Nephron progenitor cell (in vitro differentiated cells): ENCODE measurements at places on chromosomes 3 and 15.

GRCh38 chr15:98127586-98127985 lies 167.1 kb downstream of the ARRDC4 start:
- no peak for DNase-seq

GRCh38 chr3:138479438-138479863 lies 45.0 kb downstream of the ESYT3 start:
- DNase-seq, result peak; percentile 56

DNA sequence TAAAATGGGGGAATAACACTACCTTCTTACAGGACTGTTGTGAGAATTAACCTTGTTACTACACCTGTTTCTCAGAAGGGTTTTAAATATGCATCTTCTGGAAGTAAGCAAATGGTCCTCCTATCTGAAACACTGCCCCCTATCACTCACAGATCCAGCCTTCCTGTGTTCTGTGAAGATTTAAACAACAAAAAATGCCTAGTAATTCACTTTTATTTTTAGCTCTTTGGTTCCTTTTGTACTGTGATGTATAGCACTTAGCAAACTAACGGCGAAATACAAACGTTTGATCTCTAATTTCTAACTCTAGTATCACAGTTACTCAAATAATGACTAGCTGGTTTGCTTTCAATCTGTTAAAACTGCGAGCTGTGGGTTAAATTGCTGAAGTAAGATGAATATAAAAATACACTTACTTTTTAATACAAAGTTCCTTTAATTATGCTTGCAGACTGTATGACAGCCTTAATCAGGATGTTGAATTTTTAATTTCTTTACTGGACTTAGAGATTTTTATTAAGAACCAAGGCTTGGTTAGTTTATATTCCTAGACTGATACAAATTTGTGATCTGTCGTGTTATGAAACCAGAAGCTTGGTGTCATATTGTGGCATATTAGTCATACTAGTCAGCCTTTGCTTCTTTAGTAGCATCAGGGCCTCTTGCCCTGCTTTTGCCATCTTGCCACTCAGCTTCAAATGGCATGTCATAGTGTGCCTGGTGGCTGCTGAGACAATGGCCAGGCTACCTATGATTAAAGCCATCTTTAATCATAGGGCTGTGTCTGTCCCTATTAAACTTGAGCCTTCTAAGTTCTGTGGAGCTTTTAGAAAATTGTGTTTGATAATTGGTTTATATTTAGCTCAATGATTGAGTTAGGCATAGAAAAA lies 9.2 kb downstream of the EIF3J start:
- no peak for DNase-seq

- DNase-seq, result no peak
These were observed 107.6 kb downstream of the LRRK1 start for GRCh38 chr15:101026656-101027272.

GRCh38 chr3:117837391-117837790 lies 1127.8 kb downstream of the TUSC7 start:
- DNase-seq, result no peak

- DNase-seq, result no peak
These were observed 41.4 kb upstream of the THBS1 start for GRCh38 chr15:39539466-39539865.

DNA sequence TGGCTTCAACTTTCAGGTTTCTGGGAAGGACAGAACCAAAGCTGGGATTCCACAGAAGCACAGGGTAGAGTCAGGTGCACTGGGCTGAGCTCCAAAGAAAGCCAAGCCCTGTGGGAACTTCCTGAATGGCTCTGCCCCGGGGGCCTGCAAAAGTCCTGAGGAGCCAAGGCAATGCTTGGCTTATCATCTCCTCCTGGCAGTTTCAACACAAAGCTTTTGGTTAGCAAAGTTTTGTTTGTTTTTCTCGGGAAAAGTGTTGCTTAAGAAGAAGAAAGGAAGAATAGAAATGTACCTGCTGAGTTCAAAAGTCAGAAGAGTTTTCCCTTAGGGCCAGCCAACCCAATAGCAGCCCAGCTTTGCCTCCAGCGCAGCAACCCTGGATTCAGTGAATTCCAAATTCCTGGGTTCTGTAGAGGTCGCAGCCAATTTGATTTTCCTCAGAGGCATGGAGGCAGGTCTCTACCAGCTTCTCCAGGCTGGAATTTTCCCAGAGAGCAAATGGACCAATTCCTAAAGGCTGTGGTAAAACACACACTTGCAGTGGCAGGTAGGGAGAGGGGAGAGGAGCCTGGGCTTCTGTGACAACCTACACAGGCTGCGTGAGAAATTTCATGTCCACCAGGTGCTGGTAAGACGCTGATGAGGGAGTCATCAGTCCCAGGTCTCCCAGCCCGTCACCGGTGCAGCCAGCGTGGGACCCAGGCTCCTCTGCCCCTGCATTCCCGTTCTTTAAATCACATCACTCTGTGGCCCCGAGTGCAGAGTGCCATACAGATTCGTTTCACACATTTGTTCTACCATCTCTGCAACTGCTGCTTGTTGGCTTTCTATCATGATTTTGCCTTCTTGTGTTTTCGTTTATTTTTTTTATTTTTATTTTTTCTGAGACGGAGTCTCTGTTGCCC lies 54.3 kb upstream of the SNRPA1 start:
- DNase-seq, result no peak

- no peak for DNase-seq
These were observed 11.0 kb downstream of the UBE2E1 start for GRCh38 chr3:23816721-23817120.

DNA sequence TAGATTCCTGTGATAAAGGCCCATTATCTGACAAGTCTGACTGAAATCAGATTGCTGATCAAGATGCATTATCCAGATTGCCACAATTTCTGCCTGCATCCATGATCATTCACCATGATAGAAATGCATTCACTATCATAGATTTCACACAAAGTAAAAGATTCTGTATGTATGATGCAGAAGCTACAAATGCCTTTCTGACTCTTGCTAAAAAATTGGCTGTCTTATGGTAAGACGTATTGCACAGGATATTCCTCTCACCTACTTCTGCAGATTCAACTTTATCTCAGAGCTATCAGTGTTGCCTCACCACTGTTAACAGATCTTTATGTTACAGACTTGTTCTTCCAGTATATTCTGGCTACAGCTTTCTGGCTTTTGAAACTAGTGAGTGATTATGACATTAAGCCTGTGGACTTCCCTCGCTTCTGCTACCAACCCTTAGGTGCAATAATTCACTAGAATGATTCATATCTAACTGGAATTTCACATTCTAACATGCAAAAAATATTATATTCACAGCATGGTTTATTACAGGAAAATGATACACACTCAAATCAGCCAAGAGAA lies 955.3 kb downstream of the EPHA3 start:
- no peak for DNase-seq

- DNase-seq, result no peak
These were observed 84.6 kb upstream of the KLF13 start for GRCh38 chr15:31241888-31242522.

DNA sequence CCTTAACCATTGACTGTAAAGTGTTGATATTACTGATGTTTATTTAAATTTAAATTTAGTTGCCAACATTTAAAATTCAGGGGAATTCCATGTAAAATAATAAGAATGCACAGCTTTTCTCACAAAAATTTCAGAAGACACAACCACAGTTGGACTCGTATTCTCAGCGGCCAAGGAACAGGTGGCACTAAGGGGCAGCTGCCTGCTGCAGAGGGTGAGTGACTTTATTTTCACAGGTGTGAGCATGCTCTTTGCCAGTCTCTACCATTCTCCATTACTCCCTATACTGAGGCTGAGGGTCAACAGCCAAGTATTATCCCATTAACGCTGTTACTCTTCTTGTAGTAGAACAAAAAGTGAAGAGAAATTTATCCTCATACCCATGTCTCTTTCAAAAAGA lies 92.1 kb upstream of the GADL1 start:
- no peak for DNase-seq

DNA sequence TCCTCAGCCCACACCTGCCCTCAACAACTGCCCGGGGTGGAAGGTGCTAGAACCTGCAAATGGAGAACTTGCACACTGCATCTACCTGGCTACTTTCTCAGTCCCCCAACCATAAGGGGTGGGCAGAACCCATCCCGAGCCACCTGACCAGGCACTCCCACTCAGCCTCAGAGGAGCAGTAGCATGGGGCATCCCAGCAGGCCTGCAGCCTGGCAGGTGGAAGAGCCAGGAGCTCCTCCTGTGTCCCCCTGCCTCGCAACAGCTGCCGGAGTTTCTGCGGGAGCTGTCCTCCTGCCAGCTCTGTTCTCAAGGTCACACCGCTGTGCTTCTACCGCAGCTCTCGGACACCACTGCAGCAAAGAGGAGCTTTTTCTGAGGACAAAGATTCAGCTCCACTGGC lies 27.5 kb downstream of the RAB6B start:
- DNase-seq, result no peak

- no peak for DNase-seq
These were observed 230.0 kb upstream of the CNTN3 start for GRCh38 chr3:74844428-74844827.

GRCh38 chr3:65993134-65993900 lies 45.4 kb downstream of the MAGI1 start:
- no peak for DNase-seq

GRCh38 chr3:396293-396692 lies 199.7 kb downstream of the CHL1 start:
- no peak for DNase-seq

- no peak for DNase-seq
These were observed 139.3 kb downstream of the CHSY1 start for GRCh38 chr15:101112336-101113113.

DNA sequence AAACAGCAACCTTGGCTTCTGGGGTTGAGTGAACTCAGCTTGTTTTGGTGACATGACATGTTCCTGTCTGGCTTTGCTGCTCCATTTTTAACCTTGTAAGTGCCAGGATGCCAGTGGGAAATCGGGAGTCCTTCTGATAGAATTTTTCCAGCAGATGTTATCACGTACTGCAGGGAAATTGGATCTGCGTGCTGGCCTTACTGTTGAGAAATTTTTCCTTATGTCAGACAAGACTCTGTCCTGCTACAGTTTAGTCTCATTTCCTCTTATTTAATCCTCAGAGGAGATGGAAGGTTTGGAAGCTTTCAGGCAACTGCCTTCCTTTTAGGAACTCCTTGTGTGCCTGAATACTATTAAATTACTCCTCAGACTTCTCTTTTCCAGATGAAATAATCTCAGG lies 80.6 kb downstream of the PGPEP1L start:
- DNase-seq, result no peak

GRCh38 chr15:59208613-59209249 lies 2.1 kb downstream of the LDHAL6B start:
- no peak for DNase-seq

DNA sequence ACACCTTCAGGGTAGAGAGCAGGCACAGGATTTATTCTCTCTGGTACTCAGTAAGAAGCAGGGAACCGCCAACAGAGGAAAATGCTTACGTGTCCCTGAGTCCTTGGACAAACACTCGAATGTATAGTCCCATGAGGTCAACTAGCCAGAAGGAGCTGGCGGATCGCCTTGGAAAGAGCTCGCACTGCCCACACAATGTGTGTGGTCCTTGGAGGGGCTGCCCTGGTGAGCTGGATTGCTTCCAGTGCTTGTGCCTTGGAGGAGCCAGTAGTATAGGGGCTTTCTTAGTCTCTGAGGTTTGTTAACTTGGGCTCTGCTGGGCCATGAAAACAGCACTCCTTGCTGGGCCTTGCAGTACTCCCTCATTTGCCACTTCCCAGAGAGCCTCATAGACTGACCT lies 40.7 kb upstream of the VILL start:
- no peak for DNase-seq

DNA sequence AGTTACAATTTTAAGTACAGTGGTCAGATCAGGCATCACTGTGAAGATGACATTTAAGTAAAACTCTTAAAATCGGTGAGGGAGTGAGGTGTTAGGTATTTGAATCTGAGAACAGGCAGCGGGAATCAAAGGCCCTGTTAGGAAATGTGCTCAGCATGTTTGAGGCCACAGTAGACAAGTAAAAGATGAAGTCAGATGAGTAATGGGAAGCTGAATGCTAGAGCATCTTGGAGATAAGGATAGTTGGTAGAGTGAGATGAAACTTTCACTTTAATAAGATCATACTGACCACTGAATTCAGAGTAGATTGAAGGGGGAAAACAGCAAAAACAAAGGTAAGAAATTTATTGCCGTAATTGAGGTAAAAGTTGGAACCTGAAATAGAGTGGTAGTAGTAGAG lies 61.6 kb downstream of the DCBLD2 start:
- DNase-seq, result no peak

GRCh38 chr3:108757404-108757982 lies at the start of gene RETNLB:
Gene RETNLB (minus strand): TSS chr3:108757410. CDS start chr3:108757185, 225 bp downstream.
- DNase-seq, result no peak

GRCh38 chr3:64264501-64265109 lies 39.3 kb upstream of the PRICKLE2 start:
- no peak for DNase-seq

DNA sequence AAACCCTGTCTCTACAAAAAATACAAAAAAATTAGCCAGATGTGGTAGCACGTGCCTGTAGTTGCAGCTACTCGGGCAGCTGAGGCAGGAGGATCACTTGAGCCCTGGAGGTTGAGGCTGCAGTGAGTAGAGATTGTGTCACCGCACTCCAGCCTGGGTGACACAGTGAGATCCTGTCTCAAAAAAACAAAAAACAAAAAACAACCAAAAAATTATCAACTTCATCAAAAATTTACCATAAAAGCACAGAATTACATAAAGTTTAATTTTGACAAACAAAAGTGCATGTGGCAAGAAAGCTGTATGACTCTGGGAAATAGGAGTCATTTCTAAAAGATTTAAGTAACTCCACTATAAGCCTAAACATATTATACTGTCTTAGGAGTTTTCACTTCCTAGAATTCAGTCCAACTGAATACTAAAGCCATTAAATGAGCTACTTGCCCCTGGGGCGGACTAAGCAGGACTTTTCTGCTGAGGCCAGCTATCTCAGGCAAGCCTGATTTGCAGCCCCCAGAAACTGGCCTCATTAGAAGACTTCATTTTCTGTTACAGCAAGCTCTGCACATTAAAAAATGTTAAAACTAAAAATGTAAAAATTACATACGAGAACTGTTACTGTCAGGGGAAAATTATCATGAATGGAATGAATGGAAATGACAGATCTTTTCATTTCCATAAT lies 23.0 kb downstream of the HSPBAP1 start:
- DNase-seq, result no peak

DNA sequence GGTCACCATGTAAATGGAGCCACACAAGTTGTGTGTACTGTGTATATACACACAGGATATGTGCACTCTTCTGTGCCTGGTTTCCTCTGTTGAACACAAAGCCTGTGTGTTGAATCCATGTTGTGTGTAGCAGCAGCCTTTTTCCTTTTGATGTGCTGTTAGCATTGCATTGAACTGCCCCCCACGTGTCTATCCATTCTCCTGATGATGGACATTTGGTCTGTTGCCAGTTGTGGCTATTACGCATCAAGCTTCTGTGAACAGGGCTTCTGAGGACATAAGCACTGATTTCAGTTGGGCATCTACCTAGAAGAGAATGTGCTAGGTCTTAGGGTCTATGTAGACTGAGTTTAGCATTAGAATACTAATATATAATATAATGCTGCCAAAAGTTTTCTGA lies 77.4 kb downstream of the LSM3 start:
- DNase-seq, result no peak
